EH (cell line): ENCODE measurements at places on chromosomes 1 and 21.

GRCh38 chr1:94719926-94720793 lies 100.0 kb upstream of the SLC44A3 start:
- DNase-seq: no peak

GRCh38 chr1:36269408-36269838 lies 36.7 kb upstream of the SH3D21 start:
- no peak for DNase-seq

DNA sequence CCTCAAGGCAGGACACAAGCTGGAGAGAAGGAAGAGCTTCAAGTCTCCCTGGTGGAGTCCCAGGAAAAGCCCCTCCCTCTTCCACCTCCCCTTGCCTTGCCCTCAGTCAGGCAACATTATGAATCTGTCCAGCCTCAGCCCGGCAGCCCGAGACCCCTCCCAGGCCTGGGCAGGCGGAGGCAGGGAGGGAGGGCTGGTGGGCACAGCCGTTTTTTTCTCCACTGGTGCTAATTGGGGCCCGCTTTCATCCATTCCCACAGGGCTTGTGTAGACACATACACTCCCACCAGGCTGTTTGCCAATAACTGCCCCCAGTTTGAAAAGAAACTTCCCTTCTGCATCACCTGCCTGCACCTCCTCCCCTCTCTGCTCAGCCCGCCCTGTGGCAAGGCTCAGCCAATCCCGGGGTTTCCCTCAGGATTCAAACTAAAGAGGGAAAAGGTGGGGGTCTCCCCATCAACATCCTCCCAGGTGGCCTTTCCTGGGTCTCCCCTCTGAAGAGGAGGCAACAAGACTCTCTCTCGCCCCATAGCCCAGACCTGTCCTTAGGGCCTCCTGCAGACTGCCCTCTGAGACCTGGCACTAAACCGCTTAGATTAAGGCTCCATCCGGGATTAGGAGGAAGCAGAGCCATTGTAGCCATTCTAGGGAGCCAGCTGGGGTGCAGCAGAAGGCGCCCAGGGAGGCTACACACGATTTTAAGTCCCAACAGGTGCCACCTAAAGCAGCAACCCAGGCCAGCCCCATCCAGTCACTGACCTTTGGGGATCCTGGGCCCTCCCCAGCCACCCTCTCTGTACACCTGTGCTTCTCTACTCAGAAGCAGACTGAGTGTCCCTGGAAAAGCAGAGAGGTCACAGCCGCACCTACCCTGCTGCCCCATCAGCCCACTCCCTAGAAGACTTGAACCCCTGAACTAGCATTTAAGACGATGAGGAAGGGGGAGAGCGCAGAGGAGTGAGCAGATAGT lies 3.5 kb downstream of the IGSF9 start:
- no peak for DNase-seq

DNA sequence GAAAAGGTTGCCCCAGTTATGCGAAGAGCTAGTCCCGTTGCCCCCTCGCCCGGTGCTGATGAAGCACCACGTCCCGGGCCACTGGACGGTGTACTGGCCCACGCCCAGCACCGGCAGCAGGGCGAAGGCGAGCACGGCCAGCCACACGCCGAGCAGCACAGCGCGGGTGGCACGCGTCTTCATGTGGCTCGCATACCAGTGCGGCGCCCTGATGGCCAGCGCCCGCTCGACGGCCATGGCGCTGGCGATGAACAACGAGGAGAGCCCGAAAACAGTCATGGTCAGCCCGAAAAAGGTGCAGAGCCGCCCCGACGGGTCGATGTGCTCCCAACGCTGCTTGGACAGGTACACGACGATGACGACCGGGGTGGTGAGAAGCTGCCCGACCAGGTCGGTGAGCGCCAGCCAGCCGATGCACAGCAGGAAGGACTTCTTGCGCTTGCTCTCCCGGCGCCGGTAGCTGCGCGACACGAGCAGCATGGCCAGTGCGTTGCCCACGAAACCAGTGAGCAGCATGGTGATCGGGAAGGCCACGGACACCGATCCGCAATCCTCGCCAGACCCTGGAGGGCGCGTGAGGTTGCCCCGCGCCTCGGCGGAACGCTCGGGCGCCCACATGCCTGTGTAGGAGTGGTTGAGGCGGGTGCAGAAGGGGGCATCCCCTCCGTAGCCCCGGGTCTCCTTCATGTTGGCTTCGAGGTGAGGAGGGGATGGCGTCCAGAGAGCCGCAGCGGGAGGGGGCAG lies 553 bp downstream of the PTGER3 start:
- no peak for DNase-seq

DNA sequence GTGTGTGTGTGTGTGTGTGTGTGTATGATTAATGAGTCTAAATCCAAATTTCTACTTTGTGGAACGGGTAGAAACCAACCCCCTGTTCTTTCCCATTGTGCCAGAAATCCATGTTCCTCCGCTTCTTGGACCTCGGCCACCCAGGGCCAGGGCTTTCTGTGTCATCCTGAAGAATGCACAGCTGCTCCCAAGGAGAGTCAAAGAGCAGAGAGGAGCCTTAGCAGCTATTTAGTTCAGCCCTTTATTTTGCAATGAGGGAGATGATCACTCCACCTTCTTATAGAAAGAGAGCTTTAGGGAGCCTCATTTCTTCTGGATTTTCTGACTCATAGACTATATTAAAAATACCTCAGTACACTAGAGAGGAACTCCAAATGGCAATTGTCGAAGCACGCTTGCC lies 489.3 kb upstream of the VAMP3 start:
- DNase-seq: peak; percentile 79

GRCh38 chr1:71074681-71075080 lies 6.2 kb downstream of the ZRANB2 start:
- DNase-seq: no peak

DNA sequence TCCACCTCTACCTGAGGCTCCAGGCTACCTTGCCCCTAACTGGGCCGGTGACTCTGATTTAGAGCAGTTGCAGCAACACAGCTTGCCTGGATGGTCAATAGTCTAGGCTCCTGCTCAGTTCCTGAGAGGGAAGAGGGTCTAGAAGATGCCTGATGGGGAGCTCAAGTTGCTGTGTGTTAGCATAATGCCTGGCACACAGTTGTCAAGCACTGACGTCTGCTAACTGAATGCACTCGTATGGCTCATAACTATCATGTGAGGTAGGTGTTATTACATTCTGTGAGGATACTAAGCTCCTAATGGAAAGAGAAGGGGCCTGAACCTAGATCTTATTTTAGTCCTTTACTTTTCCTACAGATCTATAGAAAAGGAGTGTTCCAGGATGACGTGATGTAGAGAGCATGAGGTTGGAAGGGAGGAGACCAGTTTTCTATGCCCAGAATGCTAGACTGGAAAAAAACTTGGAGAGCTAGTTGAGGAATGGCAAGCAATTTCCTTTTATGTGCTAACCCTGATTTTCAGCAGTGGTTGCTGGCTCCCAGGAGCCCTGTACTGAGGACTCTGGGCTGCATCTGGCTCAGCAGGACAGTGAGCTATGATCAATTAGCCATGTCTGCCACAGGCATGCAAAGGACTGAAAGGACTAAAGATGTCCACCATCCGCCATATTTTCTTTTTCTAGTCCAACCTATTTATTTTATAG lies 30.0 kb downstream of the FAM78B start:
- no peak for DNase-seq

GRCh38 chr1:16082283-16083038 lies 9.0 kb upstream of the FAM131C start:
- DNase-seq: peak; percentile 71

DNA sequence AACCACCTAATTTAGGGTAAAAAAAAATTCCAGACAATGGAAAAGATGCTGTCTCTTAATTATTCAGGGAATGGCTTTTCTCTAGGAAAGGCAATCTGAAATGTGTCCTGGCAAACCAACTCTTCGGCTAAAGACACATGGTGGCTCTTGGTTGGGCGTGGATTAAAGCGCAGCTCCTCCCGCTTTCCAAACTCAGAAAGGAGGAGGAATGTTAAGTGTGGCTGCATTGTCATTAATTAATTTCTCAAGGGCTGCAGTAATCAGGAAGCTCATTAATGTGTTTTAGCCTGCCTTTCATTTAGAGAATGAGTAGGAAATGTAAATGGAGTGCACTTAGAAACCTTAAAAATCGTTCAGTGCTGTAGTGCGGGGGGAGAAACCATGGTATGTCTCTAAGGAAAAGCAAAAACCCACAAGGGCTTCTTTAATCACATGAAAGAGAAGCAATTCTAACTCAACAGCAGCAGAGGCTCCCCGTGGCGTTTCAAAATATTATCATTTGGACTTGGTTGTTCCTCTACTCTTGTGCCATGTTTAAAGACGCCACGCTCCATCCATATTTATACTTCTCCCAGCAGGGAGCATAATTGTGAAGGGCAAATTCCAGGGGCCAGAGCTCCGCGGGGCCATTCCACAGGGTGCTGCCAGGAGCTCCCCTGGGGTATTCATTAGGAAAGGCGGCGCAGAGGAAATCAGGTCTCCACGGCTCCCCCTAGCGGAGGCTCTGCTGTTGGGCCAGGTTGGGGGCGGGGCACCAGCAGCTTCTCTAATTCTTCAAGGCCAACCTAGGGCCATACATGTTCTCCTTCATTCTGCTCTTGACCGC lies 91.9 kb upstream of the SSX2IP start:
- peak; percentile 41 for DNase-seq

DNA sequence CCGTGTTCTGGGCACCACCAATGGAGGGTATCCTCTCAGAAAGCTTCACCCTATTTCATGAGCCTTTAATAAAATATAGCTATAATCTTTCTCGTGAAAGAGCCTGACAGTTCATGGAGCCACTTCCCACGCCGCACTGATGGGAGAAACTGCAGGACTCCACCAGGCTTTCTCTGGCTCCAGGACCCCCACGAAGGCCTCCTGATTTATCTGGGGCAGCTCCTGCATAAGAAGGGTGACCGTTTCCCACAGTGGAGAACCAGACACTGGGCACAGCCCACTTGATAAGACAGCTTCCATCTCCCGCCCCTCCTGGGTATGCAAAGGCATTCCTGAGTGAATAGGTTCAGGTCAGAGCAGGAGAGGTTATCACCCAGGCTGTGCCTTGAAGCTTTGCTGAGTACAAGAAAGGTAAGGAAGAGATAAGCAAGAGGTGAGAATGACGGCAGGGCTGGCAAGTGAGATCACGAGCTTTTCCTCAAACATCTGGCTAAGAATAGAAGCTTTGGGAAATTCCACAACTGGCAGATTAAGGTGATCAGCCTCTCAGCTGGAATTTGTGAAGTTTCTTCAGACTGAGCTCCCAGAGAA lies 499.8 kb downstream of the KIF26B start:
- no peak for DNase-seq

- peak; percentile 77 for DNase-seq
These were observed 1.6 kb upstream of the CLIC4 start for GRCh38 chr1:24743404-24744211.

- no peak for DNase-seq
These were observed 72.1 kb downstream of the TNFSF18 start for GRCh38 chr1:172978595-172978994.

GRCh38 chr1:30191154-30191702 lies 532.2 kb downstream of the MATN1 start:
- DNase-seq: peak; percentile 83

- DNase-seq: no peak
These were observed 34.9 kb downstream of the ZNF644 start for GRCh38 chr1:90986953-90987352.

DNA sequence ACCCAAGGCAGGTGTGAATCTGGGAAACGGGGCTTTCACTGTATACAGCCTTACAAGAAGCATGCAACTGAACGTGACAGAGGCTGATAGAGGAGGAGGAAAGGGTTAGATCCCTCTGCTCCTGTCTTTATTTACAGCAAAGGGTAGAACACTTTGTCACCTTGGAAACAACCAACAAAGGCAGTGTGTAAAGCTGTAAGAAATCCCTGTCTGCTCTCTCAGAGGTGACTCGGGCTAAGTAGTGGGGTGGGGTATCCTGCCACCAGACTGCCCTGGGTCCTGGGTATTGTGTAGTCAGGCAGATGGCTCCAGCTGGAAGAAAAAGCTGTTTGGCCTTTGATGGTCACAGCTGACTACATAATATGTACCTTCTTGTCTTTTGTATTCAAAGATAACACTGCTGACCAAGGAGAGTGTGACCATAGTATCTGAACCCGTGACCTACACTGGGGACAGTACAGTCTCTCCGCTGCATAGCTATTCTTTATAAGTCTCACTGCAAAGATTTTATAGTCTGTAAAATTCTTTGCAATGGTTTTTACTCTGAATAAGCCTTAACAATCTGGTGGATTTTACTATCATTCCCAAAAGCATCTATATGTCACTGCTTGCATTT lies 22.1 kb upstream of the POU2F1 start:
- DNase-seq: no peak

DNA sequence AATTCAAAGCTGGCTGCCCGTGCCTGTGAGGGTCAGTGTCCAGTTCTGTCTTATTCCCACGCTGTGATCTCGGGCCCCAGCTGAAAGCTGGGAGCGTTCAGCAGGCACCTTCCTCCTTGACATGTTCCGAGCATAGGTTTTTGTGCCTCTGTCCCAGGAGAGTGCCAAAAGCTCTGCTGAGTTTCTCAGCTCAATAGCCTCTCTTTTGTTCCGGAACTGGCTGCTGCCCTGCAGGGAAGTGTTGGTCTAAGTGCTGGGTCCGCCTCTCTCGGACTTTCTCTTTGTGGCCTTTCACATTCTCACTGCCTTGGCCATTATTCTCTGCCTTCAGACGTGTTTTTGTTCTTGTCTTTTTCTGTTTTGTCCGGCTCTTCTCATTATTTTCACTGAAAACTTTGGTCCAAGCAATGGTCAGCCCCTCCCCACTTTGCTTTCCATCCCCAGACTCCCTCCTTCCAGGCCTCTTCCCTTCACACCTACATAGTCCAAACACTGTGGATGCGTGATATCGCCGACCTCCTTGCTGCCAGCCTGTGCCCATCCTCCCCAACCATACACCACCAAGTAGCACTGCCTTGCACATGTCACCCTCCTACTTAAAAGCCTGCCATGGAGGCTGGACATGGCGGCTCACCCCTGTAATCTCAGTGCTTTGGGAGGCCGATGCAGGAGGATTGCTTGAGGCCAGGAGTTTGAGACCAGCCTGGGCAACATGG lies 233.8 kb downstream of the RHOU start:
- DNase-seq: no peak

GRCh38 chr1:170377896-170378634 lies 153.9 kb upstream of the GORAB start:
- peak; percentile 18 for DNase-seq

- DNase-seq: no peak
These were observed 103.9 kb downstream of the EBNA1BP2 start for GRCh38 chr1:43067977-43068751.

DNA sequence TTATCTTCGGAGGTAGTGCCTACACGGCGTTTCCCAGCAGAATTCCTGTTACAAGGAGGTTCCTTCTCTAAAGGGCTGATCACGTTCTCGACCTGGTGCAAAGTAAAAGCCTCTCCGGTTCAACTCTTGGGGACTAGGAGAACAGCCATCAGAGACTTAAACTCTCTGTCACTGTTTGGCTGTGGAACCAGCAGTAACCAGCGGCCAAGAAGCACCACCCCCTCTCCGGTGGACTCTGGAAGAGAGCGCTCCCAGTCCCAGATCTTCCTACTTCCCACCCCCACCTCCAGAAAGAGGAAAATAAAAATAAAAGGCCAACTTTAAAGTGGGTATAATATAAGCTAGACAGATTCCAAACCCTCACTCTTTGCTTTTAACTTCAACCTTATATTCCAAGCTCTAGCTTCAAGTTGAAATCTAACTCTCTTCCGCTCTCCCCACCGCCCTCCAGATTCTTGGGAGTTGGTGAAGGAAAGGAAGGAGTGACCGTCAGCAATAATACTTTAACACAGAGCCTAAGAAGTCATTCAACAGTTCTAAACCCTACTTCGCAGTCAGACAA lies 2.9 kb downstream of the BRINP3 start:
- no peak for DNase-seq
